ENCODE measurements at places on chromosomes 2 and 18.

DNA sequence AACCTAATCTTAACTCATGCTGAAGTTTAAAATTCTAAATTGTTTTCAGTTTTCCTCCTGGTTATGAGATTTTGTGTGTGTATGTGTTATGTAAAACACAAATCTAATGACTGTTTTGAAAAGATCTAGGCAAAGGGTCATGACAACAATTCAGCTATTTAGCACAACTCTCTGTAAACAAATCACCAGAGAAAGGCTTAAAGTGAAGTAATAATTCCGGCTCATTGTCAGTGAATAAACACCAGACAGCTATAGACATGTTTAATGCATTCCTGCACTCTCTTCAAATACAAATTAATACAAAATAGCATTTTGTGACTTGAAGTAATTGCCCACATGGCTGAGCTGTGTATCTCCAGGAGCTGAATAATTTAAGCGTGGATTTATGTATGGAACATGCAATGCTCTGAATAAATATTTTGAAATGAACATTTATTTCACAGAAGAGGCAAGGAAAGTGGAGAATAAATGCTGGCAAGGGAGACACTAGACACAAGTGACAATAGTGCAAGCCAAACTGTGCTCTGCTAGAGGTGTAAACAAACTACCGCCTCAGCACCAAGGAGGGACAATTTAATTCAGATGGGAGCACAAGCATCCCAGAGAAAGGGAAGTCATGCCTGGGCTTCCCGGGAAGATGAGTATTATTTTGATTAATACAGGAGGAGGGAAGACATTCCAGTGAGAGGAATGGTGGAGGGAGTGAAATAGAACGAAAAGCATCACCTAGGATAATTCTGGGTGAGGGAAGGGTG, 133.6 kb upstream of the XPO1 start:
- peak; percentile 1 for DNase-seq

DNA sequence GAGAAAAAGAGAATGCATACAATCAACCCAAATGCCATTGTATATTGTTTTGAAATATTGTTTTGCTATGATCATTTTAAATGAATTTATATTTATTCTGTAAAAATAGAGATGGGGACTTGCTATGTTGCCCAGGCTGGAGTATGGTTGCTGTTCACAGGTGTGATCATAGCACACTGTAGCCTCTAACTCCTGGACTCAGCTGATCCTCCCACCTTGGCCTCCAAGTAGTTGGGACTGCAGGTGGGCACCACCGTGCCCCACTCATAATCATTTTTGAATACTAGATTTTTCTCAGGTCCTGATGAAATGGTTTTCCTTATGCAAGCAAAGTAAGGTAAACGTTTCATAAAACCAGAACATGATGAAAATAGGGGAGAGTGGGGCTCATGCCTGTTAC, 46.3 kb downstream of the TMEM17 start:
- DNase-seq, result no peak

DNA sequence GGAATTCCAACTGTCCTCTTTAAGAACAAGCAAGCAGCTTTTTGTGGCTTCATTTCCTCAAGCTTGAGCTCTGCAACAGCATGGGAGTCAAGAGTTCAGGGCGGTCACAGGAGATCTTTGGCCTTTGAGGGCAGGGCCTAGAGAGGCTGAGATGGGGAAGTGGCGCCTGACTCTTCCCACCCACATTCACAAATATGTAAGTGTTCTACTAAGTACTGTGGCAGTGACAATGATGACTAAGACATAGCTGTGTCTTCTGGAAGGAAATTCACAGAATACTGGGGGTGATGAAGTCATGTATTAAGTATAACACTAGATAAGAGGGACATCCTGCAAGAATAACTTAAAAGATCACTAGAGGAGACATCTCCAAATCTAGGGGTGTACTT, 15.0 kb downstream of the RND3 start:
- DNase-seq, result peak; percentile 91

GRCh38 chr18:62479574-62479973, 43.3 kb upstream of the ZCCHC2 start:
- no peak for DNase-seq

- no peak for DNase-seq
Observed at GRCh38 chr2:211744379-211744778, 794.2 kb downstream of the ERBB4 start.

GRCh38 chr18:75161256-75162028, 47.5 kb downstream of the PTGR3 start:
- DNase-seq, result no peak

DNA sequence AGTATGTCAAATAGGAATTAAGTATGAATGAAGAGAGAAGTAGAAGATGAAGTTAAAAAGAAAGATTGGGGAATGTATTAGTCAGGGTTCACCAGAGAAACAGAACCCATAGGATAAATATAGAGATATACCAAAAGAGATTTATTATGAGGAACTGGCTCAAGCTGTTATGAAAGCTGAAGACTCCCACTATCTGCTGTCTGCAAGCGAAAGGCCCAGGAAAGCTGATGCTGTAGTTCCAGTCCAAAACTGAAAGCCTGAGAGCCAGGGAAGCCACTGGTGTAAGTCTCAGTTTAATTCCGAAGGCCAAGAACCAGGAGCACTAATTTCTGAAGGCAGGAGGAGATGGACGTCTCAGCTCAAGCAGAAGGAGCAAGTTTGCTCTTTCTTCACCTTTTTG, 200.9 kb upstream of the FN1 start:
- no peak for DNase-seq

- no peak for DNase-seq
Observed at GRCh38 chr2:59296279-59296678, 1055.2 kb upstream of the FANCL start.

GRCh38 chr18:11163665-11164064, 14.3 kb upstream of the PIEZO2 start:
- no peak for DNase-seq

DNA sequence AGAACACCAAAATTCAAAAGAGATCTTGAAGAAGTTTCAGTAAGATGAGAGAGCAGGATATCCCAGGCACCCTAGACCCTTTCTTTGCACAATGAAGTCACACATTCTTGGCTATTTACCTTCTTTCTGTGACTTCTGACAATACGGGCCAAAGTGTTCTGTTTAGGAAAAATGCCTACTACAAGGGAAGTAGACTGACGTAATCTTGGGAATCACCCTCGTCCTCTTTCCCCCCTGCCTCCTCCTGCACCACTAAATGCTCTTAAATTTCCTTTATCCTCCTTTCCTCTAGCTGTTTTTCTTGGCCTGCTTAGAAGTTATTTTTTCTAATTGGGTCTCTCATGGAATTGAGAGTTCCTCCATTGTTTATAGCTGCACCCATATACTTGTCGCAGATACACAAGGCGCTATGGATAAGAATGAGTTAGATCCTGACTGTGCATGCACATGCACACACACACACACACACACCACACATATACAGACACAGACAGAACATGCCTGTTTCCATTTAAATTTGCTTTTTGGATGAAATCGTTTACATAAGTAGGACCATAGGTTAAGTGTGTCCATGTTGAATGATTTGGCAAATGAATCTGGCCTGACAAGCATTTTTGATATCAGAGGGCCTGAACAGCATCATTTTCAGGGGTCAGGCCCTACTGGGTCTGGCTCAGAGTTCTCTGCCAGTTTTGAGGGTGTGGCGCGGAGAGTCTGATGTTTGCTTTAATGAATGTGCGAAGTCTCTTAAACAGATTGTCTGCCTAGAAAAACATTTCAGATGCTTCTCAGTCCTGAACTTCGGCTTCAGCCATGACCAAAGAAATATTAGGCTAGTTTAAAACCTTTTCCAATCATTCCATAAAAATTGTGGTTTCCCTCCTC, 131.9 kb upstream of the NT5C1B start:
- no peak for DNase-seq

DNA sequence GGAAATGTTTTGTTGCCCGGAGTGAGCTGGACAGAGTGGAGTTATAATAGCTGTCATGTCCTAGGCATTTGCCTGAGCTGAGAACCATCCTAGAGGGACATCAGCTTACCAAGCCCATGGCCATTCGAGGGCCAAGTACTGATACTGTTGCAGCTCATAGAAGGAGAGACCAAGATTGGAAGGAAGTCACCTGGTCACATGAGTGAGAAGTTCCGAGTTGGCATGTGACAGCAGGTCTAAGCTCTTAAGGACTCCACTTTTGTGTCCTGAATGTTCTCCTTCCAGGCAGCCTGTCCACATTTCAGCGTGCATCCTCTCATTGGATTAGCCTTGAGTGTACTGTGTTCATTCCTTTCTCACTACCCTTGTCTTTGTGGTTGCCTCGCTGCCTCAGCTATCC, 4.4 kb downstream of the FHOD3 start:
- DNase-seq, result no peak

- peak; percentile 17 for DNase-seq
Observed at GRCh38 chr2:121777699-121778058, 22.2 kb downstream of the TSN start.

DNA sequence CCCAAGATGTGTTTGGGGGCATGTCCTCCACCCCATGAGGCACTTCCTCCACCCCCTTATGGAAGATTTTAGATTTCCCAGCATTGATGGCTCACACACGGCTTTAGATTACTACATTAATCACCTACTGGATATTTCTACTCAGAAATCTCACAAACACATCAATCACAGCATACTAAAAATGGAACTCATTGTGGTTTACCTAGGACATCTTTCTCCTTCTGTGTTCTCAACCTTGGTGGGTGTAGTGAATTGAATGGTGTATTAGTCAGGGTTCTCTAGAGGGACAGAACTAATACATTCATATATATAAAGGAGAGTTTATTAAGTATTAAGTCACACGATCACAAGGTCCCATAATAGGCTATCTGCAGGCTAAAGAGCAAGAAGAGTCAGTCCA, 82.1 kb upstream of the CYRIA start:
- no peak for DNase-seq

- DNase-seq, result peak; percentile 18
Observed at GRCh38 chr18:51196118-51196810, 1.2 kb downstream of the MEX3C start.

- no peak for DNase-seq
Observed at GRCh38 chr18:42100911-42101310, 145.9 kb downstream of the PIK3C3 start.

DNA sequence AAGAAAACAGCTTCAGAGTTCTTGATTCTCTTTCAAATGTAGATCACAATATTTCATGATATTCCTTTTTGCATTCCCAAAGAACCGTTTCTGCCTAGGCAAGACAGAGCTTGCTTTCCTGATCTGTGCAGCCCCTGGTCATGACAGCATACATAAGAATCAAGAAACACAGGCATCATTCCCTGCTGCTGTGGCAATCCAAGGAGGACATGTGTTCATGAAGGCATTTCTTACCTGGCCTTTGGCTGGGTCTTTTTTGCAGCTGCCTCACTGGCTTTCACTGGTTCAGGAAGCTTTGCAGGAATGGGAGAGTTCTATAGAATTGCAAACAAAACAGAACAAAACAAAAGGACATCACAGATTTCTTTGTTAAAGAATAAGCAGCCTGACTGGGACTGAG, 87.6 kb upstream of the NFU1 start:
- DNase-seq, result no peak

GRCh38 chr2:96239091-96239490, 26.7 kb downstream of the TMEM127 start:
- DNase-seq, result no peak

GRCh38 chr2:6372317-6372901, 493.3 kb downstream of the CMPK2 start:
- DNase-seq, result peak; percentile 88

DNA sequence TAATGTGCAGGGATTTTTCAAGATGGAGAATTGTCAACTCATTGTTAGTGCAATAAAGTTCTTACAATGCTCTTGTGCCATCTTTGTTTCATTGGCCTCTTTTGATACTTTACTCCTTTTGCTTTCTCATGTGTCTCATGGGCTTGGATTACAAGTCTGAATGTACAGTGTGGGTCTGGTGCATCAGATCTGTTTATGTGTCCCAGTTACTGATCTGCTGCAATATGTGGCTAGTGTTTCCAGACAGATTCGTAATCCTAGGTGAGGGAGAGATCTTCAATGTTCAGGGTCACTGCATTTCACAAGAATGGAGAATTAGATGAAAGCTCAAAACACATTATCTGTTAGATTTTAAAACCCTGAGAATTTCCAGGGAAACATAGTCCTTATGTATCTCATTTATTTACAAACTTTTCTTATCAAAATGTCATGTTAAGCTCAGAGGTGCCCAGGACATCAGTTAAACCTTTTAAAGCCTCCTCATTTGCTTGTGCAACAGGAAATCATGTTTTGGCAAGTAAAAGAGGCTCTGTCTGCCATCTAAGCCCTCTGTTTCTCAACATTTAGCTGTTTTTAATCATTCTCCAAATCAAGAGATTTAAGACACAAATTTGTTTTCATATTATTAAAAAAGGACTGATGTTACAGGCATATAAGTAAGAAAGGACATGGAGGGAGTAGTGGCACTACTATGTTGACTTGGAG, 108.1 kb downstream of the NUP35 start:
- DNase-seq, result no peak

- no peak for DNase-seq
Observed at GRCh38 chr2:130819226-130819607, 17.5 kb upstream of the ARHGEF4 start.

GRCh38 chr2:200199005-200199404, 107.5 kb upstream of the SPATS2L start:
- DNase-seq, result no peak

DNA sequence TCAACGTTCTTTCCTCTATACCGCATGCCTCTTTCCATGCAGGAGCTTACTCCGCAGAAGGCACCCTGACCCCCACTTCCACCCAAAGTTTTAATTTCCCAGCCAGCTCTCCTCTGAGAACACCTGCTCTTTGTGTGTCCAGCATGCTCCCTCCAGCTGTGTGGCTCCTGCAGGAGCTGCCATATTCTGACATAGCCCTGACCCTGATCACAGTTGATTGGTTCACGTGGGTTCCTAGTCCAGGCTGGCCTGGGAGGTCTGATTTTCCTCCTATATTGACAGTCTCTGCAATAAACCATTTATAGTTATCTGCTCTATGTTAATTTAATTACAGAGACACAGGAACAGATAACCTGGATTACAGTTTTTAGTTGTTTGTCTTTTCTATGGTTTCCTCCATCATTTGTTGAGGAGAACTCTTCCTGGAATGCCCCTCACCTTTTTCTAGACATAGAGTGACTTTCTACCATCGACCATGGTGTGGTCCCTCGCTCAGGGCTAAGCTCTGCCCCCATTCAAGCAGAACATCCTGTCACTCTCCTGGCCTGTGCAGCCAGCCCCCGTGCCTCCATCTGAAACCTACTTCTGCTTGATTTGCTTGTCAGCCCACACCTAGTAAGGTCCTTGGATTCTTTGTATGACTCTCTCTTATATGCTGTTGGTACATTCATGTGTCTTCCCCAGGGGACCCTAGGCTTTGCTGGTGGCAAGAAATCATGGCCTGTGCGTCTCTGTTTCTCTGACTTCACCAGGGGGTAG, 231.5 kb downstream of the LPIN1 start:
- no peak for DNase-seq

GRCh38 chr2:1413156-1413710, at the start of gene TPO:
Gene TPO (plus strand): TSS chr2:1413463. CDS start chr2:1414409, 946 bp downstream.
- no peak for DNase-seq
